Sciatic nerve (tissue), 2 donors: ENCODE measurements at places on chromosomes 2 and 18. TPM values are rescaled to one million over a fixed set of nuclear protein-coding genes. Genes with fewer than 3 reads are reported as not detected.

SF3B6 gene
- 62.5 TPM for total RNA-seq

GRCh38 chr2:19893520-19894133 is 8.2 kb downstream of the TTC32 start:
- DNase-seq = no peak

- DNase-seq = no peak
Observed at GRCh38 chr2:235270956-235271355, 222.9 kb upstream of the AGAP1 start.

GRCh38 chr2:144461308-144461766 is 58.6 kb downstream of the ZEB2 start:
- peak; percentile 73 for DNase-seq

DNA sequence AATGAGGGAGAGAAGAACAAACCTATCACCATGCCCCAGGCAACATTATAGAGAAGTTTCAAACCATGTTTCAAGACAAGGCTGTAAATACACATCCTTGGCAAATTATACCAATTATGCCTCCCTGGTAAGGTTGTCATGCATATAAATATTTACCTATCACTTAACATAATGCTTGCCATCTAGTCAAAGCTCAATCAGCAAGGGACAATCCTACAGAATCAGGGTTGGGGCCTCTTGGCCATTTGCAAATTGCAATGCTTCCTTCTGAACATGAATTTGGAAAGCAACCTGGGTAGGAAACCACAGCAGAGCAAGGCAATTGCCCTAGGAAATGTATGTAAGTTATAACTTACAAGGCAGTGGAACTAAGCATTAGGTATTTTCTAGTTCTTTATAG is 907.2 kb upstream of the CDH2 start:
- no peak for DNase-seq

- DNase-seq = no peak
Observed at GRCh38 chr2:41337956-41338355, 709.9 kb upstream of the PKDCC start.

GRCh38 chr2:167013227-167013626 is 124.9 kb downstream of the XIRP2 start:
- no peak for DNase-seq

DNA sequence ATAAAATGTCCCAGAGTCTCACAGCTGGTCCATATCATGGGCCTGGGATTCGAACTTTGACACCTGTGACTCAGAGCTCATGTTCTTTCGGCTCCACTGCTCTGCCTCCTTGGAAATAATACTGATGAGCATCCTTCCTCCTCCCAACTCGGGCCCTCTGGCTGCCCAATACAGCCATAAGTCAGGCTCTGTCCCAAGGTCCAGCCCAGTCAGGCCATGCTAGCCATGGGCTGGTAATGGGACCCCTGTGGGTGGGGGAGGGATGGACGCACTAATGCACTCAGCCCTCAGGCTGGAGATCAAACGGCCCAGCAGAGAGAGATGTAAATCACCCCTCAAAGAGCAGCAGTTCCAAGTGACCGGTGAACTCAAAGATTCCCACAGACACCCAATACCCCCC is 61.1 kb downstream of the DDX1 start:
- no peak for DNase-seq

- no peak for DNase-seq
Observed at GRCh38 chr2:70608373-70608772, 54.7 kb upstream of the TGFA start.

SOX11 gene
- not detected for total RNA-seq

DNA sequence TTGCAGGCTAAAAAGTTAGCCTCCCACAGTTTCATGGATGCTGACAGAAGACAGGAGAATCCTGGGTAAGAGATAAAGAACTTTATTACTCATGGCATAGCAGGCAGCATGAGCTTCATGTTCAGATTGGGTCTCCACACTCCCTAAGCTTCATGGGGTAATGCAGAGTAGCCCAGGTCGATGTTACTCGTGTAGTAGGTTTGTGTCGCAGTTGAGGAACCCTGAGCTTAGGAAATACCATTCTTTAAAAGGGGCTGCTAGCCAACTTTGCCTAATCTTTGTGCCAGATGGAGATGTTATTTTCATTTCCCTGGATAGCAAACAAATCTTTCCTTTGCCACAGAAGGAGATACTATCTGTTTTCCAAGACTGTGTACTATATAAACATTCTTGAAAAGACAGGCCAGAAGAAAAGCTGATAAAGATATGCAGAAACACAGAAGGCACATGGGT is 117.6 kb downstream of the LTBP1 start:
- DNase-seq = no peak
